ENCODE measurements at places on chromosomes 3 and 15.

DNA sequence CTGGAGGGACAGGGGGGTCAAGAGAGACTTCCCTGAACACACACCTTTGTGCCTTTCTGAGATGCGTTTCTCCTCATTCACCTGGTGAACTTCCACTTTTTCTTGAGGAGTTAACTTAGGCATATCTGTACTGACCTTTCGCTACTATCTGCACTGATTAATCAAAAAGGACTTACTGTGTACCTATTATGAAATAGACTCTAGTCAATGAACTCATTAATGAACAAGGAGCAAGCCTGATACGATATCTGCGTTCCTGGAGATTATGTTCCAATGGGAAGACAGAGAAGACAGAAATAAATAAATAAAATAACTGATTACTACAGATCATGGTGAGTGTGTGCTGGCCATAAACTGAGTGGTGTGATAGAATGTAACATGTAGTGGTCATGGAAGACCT is 157.2 kb upstream of the TBL1XR1 start:
- DNase-seq: no peak

- DNase-seq: no peak
Observed at GRCh38 chr3:58704745-58705144, 38.2 kb upstream of the FAM3D start.

DNA sequence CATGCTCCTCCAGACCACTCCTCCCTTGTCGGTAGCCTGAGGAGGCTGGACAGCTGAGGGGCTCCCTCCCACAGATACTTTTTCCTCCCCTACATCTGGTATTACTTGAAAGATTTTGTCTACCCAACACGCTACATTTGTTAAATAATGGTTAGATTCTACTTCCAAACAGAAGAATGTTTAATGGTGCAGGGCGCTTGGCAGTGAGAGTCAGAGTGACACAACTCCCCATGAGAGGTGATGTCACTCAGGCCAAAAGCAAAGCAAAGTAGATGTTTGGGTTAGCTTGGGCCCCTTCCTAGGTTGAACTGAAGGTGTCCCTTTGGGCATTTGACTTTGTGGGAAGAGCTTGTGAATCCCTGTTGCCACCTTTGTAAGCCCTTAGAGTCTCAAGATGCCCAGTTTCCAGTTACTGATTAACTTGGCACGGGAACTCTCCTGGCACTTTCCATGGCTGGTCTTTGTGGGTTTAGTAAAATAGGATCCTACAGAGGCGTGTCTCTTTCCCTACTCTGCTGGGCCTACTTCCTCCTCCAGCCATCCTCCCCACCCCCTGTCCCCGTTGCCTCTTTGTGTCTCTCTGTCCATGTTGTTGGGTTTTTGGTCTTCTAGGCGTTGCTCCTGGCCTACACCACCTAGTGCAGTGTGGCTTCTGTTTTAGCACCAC is 5.6 kb downstream of the LIMD1 start:
- DNase-seq: no peak

GRCh38 chr3:146881966-146882760 is 277.0 kb upstream of the PLSCR5 start:
- peak; percentile 81 for DNase-seq

- no peak for DNase-seq
Observed at GRCh38 chr15:71414853-71415252, 299.6 kb downstream of the THSD4 start.

DNA sequence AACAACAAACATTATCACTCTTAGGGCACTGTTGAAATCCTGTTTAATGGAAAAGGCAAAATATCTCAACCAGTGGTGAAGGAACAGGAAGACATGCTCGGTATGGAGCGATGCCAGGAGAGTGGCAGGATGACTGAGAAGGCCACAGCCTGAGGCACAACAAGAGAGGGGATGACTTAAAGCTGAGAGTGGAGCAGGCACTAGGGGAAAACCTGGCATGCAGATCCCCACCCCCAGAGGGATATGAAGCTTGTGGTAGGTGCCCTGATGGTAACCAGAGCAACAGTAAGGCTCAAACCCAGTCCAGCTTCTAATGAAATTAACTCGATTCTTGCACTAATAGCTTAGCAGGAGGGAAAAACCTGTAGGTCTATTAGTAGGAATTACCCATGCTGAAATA is 40.4 kb downstream of the LYSMD4 start:
- DNase-seq: peak; percentile 38

DNA sequence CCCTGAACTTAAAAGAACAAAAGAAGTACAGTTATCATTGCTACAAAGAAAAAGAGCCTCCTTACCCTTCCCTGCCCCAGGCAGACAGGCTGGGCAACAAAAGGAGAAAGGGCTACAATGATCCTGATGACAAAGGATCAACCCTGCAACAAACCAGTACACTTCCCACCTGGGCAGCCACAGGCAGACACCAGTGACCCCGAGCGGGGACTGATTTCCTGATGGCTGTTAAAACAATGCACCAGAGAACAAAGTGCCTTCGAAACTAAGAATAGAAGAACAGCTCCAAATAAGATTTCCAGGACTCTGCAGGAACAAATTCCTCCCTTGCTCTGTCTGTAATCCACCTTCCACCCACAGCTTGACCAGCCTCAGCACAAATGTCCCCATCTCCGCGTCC is 106.3 kb upstream of the ARHGEF3 start:
- no peak for DNase-seq

- DNase-seq: peak; percentile 46
Observed at GRCh38 chr15:42157981-42158765, 1.7 kb upstream of the PLA2G4F start.

GRCh38 chr3:156389449-156389950 is 165.4 kb downstream of the SSR3 start:
- DNase-seq: no peak

GRCh38 chr15:78003539-78004008 is 73.9 kb downstream of the TBC1D2B start:
- no peak for DNase-seq

DNA sequence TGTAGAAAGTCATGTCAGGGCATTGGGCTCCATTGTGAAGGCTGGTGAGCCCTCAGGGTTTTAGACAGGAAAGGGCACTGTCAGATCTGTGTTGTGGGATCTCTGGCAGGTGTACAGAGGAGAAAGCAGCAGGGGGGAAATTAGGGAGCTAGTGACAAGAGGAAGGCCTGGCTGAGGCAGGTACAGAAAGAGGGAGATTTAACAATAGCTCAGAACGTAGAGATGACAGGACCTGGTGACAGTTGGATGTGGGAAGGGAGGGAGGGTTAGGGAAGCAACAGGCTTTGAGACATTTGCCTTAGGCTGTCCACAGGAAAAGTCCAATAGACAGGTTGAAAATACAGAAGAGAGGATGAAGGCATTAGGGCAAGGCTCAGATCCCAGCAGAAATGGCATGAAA is 288.1 kb downstream of the EPHB1 start:
- DNase-seq: no peak

GRCh38 chr3:119401069-119401468 is 62.3 kb downstream of the TMEM39A start:
- no peak for DNase-seq

GRCh38 chr3:188680189-188680588 is 491.6 kb upstream of the TPRG1 start:
- DNase-seq: peak; percentile 80

- no peak for DNase-seq
Observed at GRCh38 chr3:191357909-191358308, 27.6 kb upstream of the UTS2B start.

DNA sequence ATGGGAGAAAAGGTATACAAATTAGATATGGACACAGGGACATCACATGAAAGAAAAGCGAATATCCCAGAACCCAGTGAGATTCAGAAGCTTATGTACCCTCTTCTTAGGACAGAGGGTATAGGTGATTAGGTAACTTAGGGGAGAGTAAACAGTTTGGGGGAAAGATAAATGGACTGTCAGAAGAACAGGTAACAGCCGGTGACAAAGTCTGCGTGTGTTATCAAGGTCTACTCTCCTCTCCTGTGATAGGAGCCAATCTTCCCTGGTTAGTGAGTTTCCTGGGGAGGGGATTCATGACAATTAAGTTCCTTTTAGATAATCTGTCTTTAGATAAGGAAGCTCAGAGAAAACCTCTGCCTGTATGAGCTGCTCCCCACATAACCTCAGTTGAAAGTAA is 30.6 kb upstream of the SNRPN start:
- DNase-seq: no peak

DNA sequence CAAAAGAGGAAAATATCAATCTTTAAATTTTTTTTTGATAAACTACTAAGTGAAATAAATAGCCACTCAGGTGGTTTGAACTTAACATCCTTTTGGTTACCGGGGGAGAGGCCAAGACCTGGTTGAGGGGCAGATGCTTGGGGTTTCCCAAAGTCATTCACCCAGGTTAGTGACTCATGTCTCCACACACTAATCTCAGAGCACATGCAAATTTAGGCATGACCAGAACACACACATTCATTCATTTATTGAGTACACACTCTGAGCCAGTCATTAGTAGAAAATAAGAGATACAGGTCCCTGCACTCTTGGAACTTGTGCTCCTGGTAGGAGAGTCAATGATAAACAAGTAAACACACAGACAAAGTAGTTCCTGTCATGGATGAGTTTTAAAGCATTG is 7.3 kb downstream of the ILDR1 start:
- no peak for DNase-seq

Data from fibroblast of skin of scalp (primary cell).